Activated CD4-positive, alpha-beta memory T cell treated with anti-CD3 and anti-CD28 coated beads for 36 hours (primary cell): ENCODE measurements at places on chromosomes 7 and 10.
A peak's percentile ranks its signal among the peaks of the same experiment; 100 is the strongest.

DNA sequence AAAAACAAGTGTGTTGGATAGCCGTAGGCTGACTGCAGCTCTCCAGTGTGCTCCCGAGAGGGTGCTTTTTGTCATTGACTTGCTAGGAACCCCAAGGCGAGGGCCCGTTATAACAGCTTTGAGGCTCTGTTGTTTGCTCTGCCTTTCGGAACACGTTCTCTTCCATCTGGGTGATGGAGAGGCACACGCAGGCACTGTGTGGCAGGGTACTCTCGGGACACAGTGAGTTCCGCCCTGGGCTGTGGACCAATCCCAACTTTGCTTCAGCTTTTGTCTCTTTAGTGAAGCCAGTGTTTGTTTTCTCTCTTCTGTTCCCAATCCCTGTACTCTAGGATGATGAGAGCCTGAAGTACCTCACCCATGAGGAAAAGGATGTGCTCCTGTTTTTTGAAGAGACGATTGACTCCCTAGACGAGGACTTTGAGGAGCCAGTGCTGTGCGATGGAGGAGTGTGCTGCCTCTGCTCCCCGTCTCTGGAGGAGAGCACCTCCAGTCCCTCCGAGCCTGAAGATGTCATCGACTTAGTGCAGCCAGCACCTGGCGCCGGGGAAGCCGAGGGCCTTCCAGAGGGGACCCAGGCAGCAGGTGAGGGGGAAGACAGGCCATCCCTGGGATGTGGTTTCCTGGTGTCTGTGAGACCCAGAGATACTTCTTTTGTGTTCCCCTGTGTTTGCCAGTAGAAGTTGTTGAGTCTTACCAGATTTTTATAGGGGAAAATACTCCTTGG, 43.2 kb downstream of the PROSER2 start:
- DNase-seq: no peak

GRCh38 chr10:6498771-6499170, 81.3 kb downstream of the PRKCQ start:
- DNase-seq: peak; percentile 55

GRCh38 chr10:80137031-80137862, 4.7 kb downstream of the PLAC9 start:
- no peak for DNase-seq

DNA sequence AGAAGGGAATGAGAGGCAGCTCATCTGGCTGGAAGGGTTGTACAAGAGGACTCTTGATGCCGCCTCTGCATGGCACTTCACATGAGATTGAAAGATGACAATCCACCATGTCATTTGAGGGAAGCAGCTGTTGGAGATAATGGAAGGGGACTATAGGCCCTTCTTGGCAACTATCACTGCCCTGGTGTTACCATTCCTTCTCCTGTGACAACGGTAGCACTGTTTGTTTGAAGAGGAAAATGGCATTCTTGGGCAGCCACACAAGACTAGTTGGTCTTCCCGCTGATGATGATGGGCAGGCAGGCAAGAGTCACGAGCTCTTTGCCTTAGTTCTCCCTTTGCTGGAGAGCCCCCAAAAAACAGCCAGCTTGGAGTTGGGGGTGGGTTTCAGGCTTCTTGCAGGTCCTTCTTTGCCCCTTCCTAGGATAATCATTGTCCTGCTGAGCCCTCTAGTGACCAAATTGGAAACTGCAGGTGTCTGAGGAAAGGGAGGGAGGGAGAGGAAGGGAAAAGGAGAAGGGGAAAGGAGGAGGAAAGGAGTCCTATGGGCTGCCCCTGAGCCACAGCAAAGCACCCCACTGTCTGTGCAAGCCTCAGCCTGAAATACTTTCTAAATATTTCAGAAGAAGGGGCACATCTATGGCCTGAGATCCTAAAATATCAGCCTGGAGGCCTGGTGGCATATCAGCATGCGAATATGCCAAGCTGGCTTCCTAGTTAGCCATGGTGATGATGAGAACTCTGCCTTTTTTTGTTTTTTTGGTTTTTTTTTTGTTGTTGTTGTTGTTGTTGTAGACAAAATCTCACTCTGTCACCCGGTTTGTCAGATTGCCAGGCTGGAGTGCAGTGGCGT, 165.6 kb upstream of the KMT2E start:
- peak; percentile 55 for DNase-seq

DNA sequence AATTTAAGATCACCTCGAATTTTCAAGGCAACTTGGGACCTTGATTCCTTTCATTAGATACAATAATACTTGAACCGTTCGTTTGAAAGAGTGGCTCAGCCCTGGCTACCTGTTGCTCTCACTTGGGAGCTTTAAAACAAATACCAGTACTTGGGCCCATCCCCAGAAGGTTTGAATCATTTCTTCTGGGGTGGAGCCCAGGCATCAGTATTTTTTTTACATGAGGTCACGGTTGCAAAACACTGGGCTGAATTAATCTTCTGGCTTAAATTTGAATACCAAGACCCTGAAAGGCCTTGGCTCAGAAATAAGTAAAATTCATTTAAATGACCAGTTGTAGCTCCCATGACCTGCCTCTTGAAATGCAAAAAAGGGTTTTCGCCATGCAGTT, 214.9 kb downstream of the CREB5 start:
- no peak for DNase-seq

- DNase-seq: peak; percentile 76
Observed at GRCh38 chr10:6423004-6423403, 157.1 kb downstream of the PRKCQ start.

GRCh38 chr10:79946271-79947082, 2.4 kb downstream of the SFTPD start:
- no peak for DNase-seq

GRCh38 chr10:124625831-124626238, 118.3 kb downstream of the FAM53B start:
- DNase-seq: no peak

- DNase-seq: no peak
Observed at GRCh38 chr7:43290978-43291377, 178.5 kb downstream of the HECW1 start.

GRCh38 chr10:58341947-58342346, 7.1 kb downstream of the UBE2D1 start:
- no peak for DNase-seq

GRCh38 chr10:93076871-93077270, 3.2 kb downstream of the CYP26A1 start:
- DNase-seq: no peak

DNA sequence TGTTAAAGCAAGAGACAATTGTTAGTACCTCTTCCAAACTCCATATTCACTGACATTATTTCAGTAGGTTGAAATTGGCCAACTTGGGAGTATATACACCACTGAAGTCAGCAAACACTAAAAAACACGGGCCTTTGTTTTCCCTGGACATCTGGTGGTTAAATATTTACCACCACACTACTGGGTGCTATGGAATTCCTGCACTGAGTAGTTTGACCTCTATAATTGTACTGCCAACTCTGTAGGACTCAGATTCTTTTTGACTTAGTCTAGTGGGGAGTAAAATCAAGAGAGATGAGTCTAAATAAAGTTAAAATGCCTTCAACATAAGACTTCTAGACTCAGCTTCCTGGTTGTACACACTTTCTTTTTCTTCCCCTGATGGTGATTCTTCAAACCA, 41.3 kb upstream of the TES start:
- DNase-seq: no peak

DNA sequence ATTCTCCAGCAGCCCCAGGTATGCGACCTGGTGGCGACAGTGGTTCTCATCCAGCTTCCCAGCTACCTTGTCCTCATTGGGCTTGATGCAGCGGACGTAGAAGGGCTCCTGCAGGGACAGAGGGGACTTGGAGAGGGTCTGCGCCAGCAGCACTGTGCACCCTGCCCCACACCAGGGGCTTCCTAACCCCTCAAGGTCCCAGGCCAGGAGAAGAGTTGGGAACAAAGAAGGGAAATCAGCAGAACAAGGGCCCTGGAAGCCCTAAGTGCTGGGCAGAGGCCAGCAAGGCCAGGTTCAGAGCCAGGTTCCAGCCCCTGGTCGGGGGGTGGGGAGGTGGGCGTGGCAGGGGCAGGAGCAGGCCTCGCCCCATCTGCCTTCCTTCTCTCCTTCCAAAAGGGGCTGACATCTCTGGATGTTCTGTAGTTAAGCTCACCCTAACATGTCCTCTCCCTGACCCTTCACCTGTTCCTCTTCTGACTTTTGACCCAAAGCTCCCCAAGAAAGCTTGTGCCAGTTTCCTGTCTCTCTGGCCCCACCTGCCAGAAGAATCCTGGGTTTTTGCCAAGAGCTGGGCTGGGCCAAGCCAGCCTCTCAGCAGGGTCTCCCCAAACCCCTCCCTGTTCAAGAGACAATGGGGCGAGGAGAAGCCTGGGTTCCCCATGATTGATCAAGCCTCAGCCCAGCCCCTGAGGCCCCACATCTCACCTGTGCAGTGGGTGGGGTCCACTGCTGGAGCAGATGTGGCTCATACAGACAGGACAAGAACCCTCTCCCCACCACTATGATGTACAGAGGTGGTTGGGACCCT, 11.9 kb downstream of the MYO1G start:
- DNase-seq: no peak

DNA sequence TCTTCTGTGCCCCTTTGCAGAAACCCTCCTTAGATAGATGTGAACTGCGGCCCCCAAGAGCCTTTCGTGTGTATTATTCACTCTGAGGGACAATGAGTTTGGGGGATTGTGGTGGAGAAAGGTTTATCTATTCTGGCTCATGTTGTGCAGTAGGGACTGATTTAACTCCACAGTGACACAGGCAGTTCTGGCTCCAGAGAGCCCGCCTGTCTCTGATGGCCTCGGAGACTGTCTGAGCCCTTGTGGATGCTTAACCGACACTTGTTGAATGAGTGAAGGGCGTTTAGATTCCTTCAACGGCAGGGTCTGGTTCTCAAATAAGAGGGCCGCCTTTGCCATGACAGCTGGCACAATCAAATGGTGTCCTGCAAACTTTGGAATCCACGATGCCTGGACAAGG, 5.8 kb downstream of the NPTX2 start:
- no peak for DNase-seq

GRCh38 chr7:102289057-102289456, 2.4 kb downstream of the SH2B2 start:
- no peak for DNase-seq

DNA sequence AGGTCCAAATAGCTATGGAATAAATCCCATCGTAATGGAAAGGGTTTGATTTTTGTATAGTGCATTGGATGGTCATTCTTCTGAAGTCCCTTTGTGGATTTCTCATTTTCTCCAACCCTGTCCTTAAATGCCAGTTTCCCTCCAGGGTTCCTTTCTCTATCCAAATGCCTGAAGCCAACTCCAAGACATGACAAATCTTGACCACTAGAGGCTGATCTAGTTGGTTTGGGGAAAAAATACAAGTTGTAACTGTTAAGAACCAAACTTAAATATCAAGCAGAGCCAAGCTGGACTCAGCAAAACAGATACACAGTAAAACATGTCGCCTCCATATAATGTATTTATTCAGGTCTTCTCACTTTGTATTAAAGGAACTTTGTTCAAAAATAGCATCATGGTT, 28.7 kb downstream of the FRMD4A start:
- no peak for DNase-seq

- DNase-seq: no peak
Observed at GRCh38 chr10:114663626-114664025, 5.6 kb upstream of the ABLIM1 start.

- DNase-seq: no peak
Observed at GRCh38 chr7:103132995-103133688, 15.8 kb downstream of the NAPEPLD start.

GRCh38 chr10:116840389-116841075, 8.8 kb upstream of the ENO4 start:
- DNase-seq: no peak

DNA sequence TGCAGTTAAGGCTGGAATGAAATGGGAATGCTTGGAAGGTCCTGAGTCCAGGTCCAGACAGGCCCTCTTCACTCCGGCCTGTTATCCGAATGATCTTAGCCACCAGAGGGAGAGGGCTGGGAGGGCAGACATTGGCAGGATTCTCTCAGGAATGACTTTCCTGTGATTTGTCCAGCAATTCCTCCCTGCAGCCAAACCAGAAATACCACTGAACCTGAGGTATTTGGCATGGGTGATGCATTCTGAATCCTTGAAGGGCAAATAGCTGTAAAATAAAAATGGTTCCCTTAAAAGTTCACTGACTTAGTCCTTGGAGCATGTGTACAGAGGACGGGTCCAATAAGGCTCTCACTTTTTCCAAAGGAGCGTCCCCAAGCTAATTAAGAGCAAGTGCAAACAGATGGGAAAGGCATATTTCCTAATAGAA, 77.5 kb upstream of the HABP2 start:
- no peak for DNase-seq

GRCh38 chr10:17181751-17182150, 19.7 kb downstream of the TRDMT1 start:
- DNase-seq: no peak
